ENCODE measurements at places on chromosomes 7 and 10. TPM values are rescaled to one million over a fixed set of nuclear protein-coding genes. Genes with fewer than 3 reads are reported as not detected.

DNA sequence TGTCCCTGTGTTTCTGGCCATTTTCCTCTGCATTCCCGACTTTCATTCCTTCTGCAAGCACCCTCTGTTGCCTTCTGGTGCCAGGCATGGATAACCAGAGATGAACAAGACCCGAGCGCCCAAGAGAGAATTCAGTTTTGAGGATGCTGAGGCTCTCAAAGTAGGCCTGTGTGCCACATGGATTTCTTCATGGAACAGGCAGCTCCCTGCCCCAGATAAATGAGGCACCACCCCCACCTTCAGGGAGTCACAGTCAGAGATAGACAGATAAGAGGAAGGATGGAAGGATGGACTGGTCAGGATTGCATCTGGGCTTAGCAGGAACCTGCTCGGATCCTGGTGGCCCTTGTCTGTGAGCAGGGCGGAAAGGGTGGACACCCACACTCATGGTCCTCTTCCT is 49.4 kb downstream of the ADCYAP1R1 start:
- no peaks in the 10 kb centered on the region for H3K27me3 ChIP-seq

Gene NUDT1
- total RNA-seq: 26.8 TPM

- H3K4me1 ChIP-seq: peaks cover 15% of the 10 kb centered on the region
- H3K4me3 ChIP-seq: no peak overlapping the region
- H3K27ac ChIP-seq: no peak overlapping the region
Measured at GRCh38 chr7:144827621-144828020, 8.2 kb downstream of the TPK1 start.

- H3K27ac ChIP-seq: no peak overlapping the region
- H3K36me3 ChIP-seq: no peaks in the 10 kb centered on the region
- no peaks in the 10 kb centered on the region for H3K27me3 ChIP-seq
Measured at GRCh38 chr10:16947069-16947468, 129.8 kb upstream of the RSU1 start.

Gene SLC26A5
- 0.33 TPM for total RNA-seq

DNA sequence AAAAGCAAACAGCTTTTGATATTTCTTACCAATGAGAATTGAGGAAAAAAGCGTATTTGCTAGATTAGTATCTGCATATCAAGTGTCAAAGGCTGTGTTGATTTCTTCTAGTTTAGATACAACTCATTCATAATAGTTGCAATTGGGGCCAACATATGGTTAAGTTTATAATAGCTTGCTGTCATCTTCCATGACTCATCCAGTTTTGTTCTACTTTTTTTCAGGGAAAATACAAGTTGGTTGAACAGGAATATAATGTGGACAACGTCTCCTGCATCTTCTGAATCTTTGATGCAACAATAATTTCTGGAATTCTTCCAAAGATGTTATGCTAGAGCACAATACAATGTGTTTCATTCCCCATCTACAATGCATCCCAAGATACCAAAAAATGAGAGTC is 182.0 kb downstream of the THSD7A start:
- H3K4me1 ChIP-seq: no peaks in the 10 kb centered on the region

- no peaks in the 10 kb centered on the region for H3K27me3 ChIP-seq
- no peak overlapping the region for H3K27ac ChIP-seq
- H3K36me3 ChIP-seq: no peaks in the 10 kb centered on the region
- no peak overlapping the region for H3K4me3 ChIP-seq
- H3K4me1 ChIP-seq: no peaks in the 10 kb centered on the region
Measured at GRCh38 chr7:81957517-81957916, 187.7 kb upstream of the HGF start.

Gene CHAT
- not detected for total RNA-seq

DNA sequence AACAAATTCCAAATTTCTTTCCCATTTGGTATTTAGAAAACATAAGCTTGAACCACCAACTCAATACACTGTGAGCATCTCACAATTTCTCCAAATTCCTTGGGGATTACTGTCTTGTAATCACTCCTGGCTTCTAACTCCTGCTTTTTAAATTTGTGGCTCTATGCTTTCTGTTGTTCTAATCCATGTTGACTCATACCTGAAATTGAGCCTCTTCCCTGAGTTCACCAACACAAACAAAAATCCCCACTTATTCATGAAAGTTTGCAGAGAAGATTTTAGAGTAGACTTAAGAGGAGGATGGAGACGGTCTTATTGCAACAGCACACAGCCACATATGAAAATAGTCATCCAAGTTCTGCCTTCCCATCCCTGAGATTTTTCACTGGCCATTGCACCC is 252.5 kb downstream of the PTEN start:
- no peak overlapping the region for H3K27ac ChIP-seq
- no peaks in the 10 kb centered on the region for H3K4me1 ChIP-seq
- DNase-seq: no peak
- no peaks in the 10 kb centered on the region for H3K36me3 ChIP-seq

Gene GRM3
- not detected for total RNA-seq

DNA sequence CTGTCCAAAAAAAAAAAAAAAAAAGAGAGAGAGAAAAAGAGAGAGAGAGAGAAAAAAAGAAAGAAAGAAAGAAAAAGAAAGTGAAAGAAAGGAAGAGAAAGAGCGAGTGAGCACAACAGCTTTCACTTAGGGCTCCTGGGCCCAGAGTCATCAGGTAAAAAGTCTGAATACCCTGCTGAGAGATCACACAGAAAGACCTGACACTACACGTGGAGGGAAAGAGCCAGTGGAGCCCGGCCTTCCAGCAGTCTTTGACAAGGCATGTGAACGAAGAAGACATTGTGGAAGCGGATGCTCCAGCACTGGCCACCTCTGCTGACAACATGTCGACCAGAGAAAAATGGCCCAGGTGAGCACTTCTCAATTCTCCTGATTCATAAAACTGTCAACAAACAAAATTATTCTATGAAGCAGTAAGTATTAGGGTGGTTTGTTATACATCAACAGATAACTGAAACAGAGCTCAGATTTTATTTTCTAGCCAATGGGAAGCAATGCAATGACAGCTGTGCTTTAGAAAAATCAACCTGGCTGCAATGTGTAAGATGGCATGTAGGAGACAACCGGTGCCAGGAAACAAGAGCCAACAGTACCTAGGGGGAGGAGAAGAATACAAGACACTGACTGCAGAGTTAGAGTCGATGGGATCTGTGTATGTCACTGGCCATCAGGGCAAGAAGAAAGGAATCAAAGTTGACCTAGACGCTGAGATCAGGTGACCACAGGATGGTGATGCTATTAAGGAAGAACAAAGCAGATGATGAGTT is 4.4 kb downstream of the RNF216 start:
- no peak overlapping the region for H3K27ac ChIP-seq
- H3K36me3 ChIP-seq: peaks cover 6% of the 10 kb centered on the region
- H3K27me3 ChIP-seq: no peaks in the 10 kb centered on the region
- H3K4me3 ChIP-seq: no peak overlapping the region

DNA sequence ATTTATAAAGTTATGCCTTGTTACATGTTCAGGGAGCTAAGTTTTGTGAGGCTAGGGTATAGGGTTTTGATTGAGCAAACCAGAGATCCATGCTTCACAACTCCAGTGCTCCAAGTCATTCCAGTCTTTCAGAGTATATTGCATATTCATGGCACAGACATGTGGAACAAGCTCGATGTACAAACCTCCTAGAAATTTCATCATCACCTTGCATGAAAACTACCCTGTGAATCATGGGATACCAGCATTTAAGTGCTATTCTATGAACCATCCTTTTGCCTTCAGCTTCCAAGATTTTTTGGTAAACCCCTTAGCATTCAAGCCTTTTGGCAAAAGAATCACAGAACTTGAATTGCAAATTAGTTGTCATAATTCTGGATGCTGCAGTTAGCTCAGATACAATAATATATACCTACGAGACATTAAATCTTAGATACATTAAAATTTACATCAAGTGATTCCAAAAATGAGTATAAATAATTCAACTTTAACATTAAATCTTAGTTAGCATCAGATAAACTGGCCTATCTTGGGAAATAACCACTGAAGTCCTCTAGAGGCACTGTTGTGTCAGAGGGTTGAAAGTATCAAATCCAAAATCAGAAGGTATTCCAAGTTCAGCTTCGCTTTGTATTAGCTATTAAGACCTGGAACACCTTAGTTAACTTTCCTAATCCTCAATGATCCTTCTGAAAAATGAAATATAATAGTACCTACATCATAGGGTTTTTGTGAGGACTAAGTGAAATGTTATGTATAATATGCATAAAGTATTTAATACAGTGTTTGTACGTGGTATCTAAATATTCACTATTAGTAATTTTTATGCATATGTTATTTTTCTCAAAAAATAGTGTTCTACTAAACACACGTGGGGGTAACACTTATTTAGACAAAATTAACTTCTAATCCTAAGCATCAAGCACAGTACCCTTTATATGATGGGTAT is 55.5 kb upstream of the CABCOCO1 start:
- no peaks in the 10 kb centered on the region for H3K4me1 ChIP-seq
- no peak overlapping the region for H3K4me3 ChIP-seq
- no peaks in the 10 kb centered on the region for H3K36me3 ChIP-seq
- DNase-seq: no peak
- no peak overlapping the region for H3K27ac ChIP-seq

DNA sequence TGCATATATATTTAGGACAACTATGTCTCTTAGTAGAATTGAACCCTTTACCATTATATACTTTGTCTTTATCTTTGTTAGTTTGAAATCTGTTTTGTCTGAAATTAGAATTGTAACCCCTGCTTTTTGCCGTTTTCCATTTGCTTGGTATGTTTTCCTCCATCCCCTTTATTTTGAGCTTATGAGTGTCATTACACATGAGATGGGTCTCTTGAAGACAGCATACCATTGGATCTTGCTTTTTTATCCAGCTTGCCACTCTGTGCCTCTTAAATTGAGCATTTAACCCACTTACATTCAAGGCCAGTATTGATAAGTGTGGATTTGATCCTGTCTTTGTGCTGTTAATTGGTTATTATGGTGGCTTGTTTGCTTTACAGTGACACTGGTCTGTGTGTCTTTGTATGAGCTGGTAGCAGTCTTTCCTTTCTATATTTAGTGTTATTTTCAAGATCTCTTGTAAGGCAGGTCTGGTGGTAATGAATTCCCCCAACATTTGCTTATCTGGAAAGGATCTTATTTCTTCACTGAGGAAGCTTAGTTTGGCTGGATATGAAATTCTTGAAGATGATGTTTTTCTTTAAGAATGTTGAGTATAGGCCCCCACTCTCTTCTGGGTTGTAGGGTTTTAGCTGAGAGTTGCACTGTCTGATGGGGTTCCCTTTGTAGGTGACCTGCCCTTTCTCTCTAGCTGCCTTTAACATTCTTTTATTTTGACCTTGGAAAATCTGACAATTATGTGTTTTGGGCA is 149.5 kb downstream of the AHR start:
- H3K36me3 ChIP-seq: no peaks in the 10 kb centered on the region
- no peak overlapping the region for H3K4me3 ChIP-seq
- no peak overlapping the region for H3K27ac ChIP-seq
- no peak for DNase-seq
- no peaks in the 10 kb centered on the region for H3K27me3 ChIP-seq

GRCh38 chr7:15464667-15465121 is 97.1 kb downstream of the AGMO start:
- no peaks in the 10 kb centered on the region for H3K27me3 ChIP-seq
- DNase-seq: no peak
- H3K36me3 ChIP-seq: no peaks in the 10 kb centered on the region

Gene SGMS1
- 55.7 TPM for total RNA-seq

- peaks cover 40% of the 10 kb centered on the region for H3K4me1 ChIP-seq
- no peak for DNase-seq
- H3K27ac ChIP-seq: peak overlapping the region; percentile 68
- H3K36me3 ChIP-seq: no peaks in the 10 kb centered on the region
- no peak overlapping the region for H3K4me3 ChIP-seq
- no peaks in the 10 kb centered on the region for H3K27me3 ChIP-seq
Measured at GRCh38 chr7:99120501-99120900, 23.4 kb downstream of the SMURF1 start.

Gene NACAD
- total RNA-seq: 3.2 TPM
